Stimulated activated CD4-positive, alpha-beta T cell treated with anti-CD3 and anti-CD28 coated beads, Interleukin-4, amount 100 ng/mL, for 24 hours (primary cell): ENCODE measurements at places on chromosomes 1 and 21.

DNA sequence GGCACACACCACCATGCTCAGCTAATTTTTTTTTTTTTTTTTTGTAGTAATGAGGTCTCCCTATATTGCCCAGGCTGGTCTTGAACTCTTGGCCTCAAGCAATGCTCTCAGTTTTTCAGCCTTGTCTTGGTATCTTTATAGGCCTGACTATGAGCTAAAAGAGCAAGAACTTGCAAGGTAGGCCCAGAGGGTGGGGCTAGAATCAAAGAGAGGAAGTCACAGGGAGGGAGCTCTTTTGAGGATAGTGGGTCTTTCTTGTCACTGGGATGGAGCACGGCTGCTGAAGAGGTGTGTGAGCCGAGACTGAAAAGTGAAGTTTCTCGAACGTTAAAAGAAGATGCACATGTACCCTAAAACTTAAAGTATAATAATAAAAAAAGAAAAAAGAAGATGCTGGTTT, 260.0 kb upstream of the BEND5 start:
- DNase-seq, result no peak

DNA sequence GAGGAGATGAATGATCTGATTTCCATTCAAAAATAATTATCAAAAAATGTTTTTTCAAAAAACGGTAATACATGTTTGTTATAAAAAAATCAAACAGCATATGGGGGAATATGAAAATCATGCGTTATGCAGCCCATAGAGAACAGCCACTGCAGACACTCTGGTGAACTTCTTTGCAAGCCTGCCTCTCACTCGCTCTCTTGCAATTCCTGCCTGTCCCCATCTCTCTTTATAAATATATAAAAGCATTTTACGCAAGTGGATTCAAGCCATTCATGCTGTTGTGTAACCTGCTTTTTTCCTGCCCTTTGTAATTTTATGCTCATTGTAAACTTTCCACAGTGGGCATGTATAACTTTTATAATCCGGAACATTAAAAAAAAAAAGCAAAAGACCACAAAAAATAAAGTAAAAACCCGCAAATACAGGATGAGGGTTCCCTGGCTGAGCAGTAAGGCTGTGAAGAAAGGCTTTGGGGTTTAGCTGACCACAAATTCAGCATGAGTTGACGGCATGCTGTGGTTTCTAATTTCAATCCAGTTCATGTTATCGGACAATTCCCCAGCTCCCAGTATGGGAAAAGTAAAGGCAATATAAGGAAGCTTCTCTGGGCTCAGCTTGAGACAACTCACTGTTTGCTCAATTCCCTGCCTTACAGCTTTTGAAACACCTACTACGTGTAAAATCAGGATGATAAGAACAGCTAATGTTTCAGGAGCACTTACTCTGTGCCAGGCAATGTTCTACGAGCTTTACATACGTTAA, 52.8 kb upstream of the ZBTB40 start:
- no peak for DNase-seq

- DNase-seq, result peak; percentile 82
These were observed 7.0 kb upstream of the KCNC4 start for GRCh38 chr1:110203021-110203661.

GRCh38 chr1:31796707-31797106, 19.1 kb downstream of the SPOCD1 start:
- DNase-seq, result no peak

DNA sequence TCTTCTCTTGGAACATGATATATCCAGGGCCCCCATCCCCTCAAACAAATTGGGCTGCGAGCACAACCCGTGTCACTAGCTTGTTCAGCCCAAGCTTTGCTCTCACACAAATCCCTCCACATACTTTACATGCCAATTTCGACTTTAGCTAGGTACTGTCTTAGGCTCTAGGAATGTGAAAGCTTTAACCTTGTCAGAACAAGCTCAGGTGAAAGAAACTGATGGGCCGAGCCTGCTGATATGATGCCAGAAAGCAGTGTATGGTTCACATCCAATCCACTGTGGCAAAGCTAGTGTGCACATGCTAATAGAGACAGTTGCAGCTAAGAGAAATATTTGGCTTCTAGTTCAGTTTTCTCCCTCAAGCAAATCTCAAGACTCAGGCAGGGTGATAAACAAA, 79.5 kb downstream of the TNFSF18 start:
- DNase-seq, result no peak

- DNase-seq, result no peak
These were observed 24.7 kb upstream of the HMGN1 start for GRCh38 chr21:39373634-39374033.

DNA sequence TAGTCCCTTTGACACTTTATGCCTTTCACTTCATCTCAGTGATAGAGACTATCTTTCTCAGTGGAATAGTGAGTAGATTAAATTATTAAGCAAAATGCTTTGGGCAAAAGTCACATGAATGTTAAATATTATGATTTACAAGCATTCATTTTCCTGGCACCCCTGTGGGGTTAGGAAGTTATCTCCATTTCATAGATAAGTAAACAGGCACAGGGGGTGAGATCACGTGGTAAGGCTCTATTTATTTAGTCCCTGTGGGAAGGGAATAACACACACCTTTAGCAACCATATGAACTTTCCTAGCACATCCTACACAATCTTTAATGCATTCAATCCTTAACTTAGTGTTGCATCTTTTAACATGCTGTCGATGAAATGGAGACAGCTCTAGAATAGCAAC, 12.3 kb downstream of the PSMB2 start:
- DNase-seq, result no peak

DNA sequence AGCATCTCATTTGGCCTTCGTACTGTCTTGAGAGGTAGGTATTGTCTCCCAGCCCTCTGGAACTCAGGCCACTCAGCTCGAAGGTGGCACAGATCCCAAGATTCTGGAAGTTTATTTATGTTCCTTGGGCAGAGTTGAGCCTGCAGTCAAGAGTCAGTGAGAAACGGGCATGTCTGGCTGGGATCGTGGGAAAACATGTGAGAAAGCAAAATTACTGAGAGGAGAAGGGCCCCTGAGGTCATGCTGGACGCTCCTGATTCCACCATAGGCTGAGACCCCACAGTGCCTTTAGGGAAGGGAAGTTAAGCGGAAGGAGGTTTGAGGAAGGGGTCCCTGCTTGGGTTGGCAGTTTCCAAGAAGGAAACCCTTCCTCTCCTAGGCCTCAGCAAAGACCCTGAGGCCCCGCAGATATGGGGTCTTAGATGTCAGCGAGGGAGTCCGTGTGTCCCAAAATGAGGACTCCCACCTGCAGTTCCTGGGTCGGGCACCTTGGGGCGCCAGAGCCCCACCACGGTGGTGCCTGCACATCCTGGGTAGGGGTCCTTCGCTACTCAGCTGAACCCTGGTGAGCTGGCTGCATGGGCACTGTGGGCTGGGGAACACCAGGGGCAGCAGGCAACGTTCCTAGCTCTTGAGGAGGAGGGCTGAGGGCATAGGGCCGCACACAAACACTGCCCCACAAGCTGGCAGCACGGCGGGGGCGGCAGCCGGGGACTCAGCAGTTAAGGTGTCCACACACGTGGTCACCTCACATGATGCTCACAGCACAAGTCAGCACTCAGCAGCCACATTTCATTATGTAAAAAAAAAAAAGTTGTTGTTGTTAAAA, 12.3 kb upstream of the SEMA4A start:
- DNase-seq, result peak; percentile 41

DNA sequence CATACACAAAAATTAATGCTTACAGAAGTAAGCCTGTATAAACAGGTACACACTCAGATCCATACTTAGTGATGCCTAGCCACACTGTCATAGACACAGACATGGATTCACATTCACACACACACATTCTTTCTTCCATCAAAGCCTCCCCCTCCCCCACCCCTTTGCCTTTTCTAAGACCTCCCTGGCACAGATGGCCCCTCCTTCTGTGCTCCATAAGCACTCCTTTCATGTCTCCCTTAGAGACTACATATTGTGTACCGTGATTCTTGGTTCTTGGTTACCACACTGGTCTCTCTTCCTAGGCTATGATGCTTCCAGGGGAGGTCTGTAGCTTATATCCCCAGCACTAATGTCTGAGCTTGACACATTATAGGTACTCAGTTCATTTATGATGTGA, 2.0 kb upstream of the NHLH2 start:
- no peak for DNase-seq

- no peak for DNase-seq
These were observed 90.5 kb upstream of the JAK1 start for GRCh38 chr1:65056866-65057265.

DNA sequence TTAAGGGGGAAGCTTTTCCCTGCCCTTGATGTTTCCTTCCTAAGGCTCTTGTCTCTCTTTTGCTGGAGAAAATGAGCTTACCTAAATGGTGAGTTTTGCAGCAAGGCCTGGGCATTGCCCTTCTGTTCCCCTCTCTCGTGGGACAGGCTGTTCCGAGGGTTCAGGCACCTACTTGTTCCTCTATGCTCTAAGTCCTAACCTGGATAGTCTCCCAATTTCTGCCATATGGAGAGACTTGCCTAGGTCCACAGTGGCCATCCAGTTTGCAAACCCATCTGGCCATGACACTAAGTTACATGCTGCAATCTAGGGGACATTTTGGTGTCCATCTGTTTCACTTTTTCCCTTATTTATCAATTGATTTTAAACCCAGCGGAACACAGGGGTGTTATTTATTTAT, 192.0 kb upstream of the KIAA0040 start:
- DNase-seq, result no peak

GRCh38 chr1:208159555-208160258, 84.5 kb downstream of the PLXNA2 start:
- no peak for DNase-seq

- no peak for DNase-seq
These were observed 236.9 kb downstream of the TTLL7 start for GRCh38 chr1:83762039-83762365.

DNA sequence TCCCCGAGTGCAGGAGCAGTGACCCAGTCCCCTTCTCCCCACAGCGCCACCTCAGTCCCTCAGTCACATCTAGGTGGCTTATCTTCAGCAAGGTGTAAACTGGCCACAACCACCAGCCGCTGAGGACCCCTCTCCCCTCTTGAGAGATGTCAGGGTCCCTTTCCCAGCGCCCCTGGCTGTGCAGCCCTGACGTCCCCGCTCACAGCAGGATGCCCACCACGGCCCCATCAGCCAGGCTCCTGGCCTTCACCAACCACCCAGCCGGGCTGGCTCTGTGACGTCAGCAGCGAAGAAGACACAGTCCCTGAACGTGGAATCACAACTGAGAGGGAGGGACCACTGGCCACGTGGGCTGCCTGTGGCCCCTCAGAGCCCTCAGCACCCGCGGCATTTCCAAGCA, 249.4 kb downstream of the NPHP4 start:
- DNase-seq, result no peak

DNA sequence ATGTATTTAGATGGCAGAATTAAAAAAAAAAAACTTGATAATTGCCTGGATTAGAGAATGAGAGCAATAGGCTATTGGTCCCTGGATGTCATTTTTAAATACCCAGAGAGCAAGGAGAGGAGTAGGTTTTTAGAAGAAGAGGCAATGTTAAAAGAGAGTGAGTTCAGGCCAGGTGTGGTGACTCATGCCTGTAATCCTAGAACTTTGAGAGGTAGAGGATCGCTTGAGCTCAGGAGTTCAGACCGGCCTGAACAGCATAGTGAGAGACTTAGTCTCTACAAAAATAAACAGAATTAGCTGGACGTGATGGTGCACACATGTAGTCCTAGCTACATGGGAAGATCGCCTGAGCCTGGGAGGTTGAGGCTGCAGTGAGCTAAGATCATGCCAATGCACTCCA, 15.9 kb upstream of the MUTYH start:
- no peak for DNase-seq

DNA sequence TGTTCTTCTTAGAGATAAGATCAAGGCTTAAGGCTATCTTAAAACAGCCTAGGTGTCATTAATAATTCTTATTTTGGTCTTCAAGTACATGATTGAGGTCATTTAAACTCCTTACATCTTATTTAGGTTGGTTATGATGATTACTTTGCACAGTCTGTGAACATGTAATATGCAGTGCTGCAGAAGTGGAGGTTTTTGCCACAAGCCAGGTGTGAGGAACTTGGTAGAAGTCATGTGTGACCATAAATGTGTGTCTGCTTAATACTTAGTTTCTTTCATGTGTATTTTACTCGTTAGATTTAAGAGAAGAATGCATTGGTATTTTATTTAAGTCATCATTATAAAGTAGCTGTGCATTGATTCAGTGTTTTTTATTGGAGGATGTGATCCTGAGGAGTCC, 10.1 kb downstream of the ATG4C start:
- no peak for DNase-seq

GRCh38 chr1:8063298-8064036, 37.4 kb upstream of the ERRFI1 start:
- DNase-seq, result no peak

DNA sequence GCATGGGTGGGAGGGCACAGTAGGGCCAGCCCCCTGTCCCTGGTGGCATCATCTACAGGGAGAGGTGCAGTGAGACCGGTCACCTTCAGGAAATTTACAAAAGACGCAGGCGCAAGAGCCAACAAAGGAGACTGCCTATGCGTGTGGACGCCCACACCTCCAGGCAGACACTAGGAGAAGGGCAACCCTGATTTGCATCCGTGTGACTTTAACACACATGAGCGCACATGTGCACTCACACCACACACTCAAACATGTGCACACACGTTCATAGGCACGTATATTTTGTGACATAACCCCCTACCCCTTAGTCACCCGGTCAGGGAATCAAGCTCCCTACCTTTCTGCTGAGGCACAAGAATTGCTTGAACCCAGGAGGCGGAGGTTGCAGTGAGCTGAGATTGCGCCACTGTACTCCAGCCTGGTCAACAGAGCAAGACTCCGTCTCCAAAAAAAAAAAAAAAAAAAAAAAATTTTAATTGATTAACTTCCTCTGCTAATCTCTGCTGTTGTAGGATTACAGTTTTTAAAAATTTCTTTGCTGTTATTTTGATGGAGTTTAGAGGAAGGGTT, 84.7 kb upstream of the SLC25A33 start:
- no peak for DNase-seq
